ENCODE measurements at places on chromosomes 7 and 10. TPM values are rescaled to one million over a fixed set of nuclear protein-coding genes. Genes with fewer than 3 reads are reported as not detected.

The PTPN20 gene
- 3.6 TPM for total RNA-seq

The HHEX gene
- 5.3 TPM for total RNA-seq

The SFTPA1 gene
- total RNA-seq: 0.88 TPM

The TAS2R38 gene
- not detected for total RNA-seq

The ZNF503 gene
- total RNA-seq: 72.3 TPM

The MYO3A gene
- 3.9 TPM for total RNA-seq
